ENCODE measurements at places on chromosomes 12 and 14.
A peak's percentile ranks its signal among the peaks of the same experiment; 100 is the strongest.

DNA sequence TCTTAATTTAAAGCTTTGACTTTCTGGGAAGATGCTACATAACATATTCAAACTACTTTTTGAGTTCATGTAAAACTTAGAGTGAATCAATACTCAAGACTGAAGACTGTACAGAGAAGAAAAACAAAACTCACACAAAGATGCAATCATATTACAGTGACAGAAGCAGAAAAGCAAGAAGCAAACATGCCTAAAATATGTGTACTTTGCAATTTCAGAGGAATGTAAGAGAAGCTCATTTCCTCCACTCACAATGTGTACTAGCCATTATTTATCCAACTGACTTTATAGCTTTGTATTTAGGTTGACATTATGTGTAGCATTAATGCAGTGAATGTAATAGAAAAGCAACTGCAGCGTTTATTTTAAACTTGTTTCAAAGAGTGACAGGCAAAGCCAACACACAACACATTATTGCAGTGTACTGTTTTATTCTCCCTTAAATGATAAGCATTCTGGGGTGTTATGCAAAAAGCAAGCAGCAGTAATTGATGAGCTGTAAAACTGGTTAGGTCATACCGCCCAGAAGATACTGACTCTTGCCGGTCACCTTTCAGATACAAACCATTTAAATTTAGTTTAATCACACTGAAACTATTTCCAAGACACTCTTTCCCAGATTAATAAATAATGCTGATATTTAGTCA lies 88.2 kb upstream of the PAWR start:
- no peak for DNase-seq

- DNase-seq = peak; percentile 32
Measured at GRCh38 chr12:19440019-19440858, 947 bp downstream of the AEBP2 start.

DNA sequence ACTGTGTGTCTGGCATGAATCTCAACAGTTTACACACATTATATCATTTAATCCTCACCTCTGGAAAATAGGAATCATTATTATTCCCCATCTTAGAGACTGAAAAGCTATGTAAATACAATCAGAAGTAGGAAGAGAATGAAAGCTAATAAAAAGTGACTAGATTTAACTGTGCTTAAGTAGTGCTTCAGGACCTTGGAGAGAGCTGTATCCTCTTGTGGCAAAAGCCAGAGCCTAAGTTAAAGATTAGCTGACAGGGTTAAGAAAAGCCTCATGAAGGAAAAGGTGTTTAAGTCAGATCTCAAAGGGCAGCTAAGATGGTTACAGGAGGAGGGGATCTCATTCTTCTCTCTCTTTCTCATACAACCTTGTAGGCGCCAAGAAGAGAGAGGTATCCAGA lies 65.3 kb upstream of the TMEM233 start:
- no peak for DNase-seq

- no peak for DNase-seq
Measured at GRCh38 chr12:120662879-120663278, 22.5 kb downstream of the CABP1 start.

DNA sequence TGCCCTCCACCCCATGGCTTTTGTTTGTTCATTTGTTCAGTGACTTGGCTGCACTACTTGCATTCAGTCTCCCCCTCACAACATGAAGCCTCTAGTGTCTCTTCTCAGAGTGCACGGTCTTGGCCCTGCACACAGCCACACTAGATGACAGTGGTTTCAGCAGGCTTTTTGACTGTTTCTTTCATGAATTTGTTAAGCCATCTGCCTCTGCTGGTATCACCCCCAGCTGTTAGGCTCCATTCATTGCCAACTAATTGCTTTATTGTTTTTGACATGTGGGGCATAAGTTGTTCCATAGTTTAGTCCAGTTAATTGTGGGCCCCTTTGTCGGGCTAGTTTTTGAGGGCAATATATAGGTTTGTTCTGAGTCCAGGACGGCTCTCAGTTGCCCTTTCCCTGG lies 18.8 kb downstream of the OS9 start:
- no peak for DNase-seq

DNA sequence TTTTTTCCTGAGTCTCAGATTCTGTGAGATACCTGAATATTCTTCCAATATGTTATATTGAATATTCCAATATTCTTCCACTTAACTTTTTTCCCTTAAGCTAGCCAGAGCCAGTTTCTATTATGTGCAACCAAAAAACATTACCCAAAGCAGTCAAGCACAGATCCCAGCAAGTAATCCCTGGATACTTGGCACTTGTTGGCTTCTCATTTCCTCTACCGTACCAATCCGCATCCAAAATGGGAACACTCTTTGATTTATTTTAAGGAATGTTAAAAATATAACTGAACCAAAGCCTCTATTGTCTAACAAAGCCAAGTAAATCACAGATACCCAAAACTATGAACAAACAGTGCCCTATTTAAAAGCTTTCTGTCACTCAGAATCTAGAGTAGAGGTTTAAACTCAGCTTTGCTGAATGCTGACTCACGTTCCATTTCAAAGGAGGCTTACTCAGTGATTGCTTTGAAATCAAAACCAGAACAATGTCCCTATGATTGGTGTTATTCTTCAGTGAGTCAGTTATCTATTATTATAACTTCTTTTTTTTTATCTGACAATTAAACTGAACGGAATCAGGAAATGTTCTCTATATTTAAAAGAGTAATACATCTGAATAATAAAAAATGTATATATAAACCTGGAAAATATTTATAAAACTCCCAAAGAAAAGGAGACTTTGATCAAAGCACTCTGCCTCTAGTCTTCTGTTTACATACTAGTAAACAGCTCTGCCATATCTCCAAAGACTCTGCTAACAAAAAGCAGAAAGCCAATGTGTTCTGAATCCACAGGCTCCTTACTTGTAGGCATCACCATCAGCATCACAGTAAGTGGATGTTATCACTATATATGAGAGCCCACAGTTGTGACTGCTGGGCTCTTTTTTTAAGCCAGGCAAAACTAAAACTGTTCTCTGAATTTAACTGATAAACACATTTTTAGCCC lies 360.8 kb downstream of the CCDC91 start:
- DNase-seq = no peak

GRCh38 chr12:9651265-9651729 lies 18.2 kb upstream of the CLEC2D start:
- no peak for DNase-seq

DNA sequence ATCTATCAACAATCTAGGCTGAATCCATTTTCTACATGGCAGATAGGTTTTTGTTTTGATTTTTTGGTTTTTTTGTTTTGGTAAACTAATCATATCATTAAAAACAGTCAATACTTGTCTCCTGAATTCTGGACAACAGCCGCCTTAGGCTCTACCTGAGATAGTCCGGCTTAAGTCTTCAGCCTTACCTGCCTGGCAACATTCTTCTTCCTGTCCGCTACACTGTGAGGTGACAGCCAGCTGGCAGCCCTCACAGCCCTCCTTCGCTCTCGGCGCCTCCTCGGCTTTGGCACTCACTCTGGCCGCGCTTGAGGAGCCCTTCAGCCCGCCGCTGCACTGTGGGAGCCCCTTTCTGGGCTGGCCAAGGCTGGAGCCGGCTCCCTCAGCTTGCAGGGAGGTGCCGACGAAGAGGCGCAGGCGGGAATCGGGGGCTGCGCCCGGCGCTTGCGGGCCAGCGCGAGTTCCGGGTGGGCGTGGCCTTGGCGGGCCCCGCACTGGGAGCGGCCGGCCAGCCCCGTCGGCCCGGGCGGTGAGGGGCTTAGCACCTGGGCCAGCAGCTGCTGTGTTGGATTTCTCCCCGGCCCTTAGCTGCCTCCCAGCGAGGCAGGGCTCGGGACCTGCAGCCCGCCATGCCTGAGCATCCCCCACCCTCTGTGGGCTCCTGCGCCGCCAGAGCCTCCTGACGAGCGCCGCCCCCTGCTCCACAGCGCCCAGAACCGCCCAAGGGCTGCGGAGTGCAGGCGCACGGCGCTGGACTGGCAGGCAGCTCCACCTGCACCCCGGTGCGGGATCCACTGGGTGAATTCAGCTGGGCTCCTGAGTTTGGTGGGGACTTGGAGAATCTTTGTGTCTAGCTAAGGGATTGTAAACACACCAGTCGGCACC lies 49.0 kb downstream of the MDGA2 start:
- no peak for DNase-seq

GRCh38 chr12:79114896-79115295 lies 250.3 kb downstream of the SYT1 start:
- DNase-seq = no peak

- no peak for DNase-seq
Measured at GRCh38 chr14:71290960-71291466, 383.8 kb downstream of the PCNX1 start.

DNA sequence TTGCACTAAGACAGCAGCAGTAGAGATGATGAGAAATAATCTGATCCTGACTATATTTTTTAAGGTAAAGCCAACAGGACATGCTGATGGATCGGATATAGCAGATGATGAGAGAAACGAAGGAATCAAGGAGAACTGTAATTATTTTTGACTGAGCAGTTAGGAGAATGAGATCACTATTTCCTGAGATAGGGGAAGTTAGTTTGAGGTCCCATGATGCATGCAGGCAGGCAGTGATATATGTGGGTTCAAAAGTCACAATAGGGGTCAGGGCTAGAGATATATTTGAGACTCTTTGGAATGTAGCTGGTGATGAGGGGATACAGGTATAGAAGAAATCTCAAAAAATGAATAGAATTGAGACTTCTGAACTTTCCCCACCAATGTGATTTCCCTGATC lies 107.6 kb downstream of the GTF2A1 start:
- DNase-seq = no peak

DNA sequence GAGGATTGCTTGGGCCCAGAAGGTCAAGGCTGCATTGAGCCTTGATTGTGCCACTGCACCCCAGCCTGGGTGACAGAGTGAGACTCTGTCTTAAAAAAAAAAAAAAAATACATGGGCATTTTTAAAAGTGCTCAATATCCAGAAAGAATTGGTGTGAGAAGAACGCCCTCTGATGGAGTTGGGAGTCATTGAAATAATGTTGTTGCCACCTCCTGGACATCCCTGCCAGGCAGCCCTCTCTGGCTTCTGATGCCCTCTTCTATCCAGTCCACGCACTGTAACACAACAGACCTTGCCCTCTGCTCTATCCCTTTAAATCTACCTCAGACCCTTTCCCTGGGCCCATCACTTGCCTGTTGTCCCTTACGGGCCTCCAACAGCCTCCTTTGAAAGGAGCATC lies 4.9 kb downstream of the PTGDR start:
- no peak for DNase-seq

DNA sequence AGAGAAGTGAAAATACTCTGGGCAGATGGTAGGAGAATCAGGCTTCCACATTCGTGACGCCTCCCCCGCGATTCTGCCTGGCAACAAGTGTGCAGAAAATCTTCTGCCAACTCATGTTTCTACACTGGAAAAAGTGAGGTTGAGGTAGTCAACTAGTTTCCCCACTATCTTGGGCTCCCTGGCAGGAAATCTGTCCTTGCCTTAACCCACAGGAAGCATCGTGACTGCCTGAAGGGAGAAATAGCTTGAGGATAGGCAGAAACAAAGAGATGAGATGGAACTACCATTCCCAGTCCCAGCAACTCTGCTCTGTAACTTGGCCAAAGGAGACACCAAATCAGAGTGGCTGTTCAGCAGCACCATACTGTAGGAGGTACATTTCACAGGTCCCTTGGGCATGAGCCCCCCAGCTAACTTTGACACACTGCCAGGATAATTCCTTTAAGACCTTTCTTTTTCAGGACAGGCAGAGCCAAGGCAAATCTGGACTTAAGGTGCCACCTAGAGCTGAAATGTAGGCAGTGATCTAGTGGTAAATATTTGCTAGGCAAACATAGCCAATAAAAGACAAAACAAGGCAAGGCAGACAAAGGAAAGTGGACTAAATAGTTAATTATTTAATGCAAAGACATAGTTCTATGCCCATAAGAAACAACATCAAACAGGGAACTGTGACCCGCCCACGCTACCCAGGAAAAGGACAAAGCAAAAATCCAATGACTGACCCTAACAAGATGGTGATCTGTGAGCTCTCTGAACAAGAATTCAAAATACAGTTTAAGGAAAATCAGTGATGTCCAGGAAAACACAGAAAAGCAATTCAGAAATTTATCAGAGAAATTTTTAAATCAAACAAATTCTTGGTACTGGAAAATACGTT lies 205.1 kb downstream of the PTPRO start:
- no peak for DNase-seq

DNA sequence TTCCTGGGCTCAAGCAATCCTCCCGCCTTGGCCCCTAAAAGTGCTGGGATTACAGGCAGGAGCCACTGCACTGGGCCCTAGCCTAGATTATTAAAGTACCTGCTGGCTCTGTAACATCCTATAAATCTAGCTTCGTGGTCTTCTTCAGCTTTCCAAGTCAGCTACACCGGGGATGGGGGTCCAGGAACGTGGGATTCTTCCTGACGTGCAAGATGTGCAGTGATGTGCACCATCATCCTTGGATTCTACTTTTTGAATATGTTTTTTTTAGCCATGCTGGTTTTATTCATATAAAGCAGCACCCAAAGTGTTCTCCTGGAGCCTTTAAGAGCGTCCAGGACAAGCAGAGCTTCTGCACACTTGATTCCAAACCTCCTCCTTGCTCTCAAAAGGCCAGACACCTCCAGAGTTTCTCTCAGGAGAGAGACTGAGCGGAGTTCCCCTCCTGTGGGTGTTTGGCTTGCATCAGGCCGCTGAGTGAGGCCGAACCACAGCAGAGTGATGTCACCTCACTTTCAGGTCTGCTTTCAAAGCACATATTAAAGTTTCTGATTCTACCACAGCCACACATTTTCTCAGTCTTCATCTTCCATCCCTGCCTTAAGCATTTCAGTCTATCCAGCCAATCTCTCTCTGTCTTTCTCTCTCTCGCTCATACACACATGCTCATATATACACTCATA lies 33.4 kb downstream of the VCPKMT start:
- DNase-seq = peak; percentile 79

GRCh38 chr12:47742253-47742825 lies 16.3 kb downstream of the RAPGEF3 start:
- peak; percentile 64 for DNase-seq

DNA sequence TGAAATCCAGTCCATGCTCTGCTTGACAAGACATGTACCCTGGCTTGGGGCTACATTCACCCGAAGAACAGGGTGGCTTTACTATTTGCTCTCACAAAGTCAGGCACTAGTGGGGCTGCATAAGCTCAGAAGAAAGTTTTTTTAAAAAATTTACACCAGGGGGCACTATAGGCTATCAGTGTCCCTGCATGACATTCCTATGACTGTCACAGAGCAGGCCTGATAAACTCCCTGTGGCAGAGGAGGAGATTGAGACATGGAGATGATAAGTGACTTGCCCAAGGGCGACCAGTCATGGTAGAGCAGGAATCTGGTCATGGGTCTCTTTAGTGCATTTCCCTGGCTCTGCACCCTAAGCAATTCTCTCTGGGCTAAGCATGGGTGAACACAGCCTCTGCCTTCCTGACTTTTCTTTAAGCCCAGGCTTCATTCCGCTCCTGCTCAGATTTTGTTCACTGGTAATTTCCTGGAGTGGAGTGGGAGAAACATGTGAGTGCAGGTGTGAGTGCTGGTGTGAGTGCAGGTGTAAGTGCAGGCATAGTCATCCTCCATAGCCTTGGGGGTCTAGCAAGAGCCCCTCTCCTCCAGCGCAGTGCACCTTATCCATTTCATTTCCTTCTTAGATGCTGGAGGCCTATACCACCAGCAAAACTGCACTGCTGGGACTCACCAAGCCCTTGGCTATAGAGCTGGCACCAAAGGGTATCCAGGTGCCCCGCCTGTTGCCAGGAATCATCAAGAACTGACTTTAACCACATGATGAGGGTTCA lies 91.6 kb downstream of the DHRS2 start:
- DNase-seq = no peak
